Ovary (tissue), 10 donors: ENCODE measurements at places on chromosomes 7 and 10. TPM values are rescaled to one million over a fixed set of nuclear protein-coding genes. Genes with fewer than 3 reads are reported as not detected.

DNA sequence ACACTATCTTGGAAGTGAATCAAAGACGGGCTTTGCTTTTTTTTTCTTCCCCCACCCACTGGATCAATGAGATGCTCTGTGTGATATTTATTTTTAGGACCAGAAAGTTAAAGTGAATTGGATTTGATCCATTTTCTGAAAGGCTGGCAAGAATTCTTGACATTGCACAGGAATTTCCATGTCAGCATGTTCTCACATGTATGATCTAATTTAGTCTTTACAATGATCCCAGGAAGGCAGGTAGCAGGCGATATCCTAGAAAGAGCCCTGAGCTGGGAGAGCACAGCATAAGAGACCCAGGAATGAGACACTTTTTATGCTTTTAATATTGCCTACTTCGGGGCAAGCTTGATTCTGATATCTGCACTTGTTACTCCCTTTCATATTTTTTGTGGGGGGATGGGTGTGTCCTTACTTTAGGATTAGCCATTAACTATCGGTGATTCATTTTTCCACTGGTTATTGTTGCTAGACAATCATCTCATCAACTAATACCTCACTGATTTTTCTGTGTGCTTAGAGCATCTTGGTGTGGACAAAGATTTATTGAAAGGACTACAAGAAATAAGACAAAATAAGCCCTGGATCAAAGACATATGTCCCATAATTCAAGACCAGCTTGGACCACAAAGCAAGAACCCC lies 58.1 kb downstream of the NRP1 start:
- H3K4me1 ChIP-seq = peaks cover 16% of the 10 kb centered on the region
- peaks cover 2% of the 10 kb centered on the region for H3K27me3 ChIP-seq
- H3K4me3 ChIP-seq = no peak overlapping the region
- H3K36me3 ChIP-seq = no peaks in the 10 kb centered on the region

GRCh38 chr7:142806022-142806356 lies 35.2 kb downstream of the PRSS2 start:
- DNase-seq = no peak
- H3K27me3 ChIP-seq = no peaks in the 10 kb centered on the region
- H3K4me3 ChIP-seq = no peak overlapping the region
- H3K36me3 ChIP-seq = no peaks in the 10 kb centered on the region

The MSS51 gene
- 3.1 TPM for total RNA-seq

GRCh38 chr10:110919349-110919931 lies at the start of gene SHOC2:
SHOC2 (plus strand) TSS chr10:110919604; CDS start chr10:110964359, 44,755 bp downstream.
- peak within 1 kb of the TSS; percentile 86 for H3K27ac ChIP-seq
- H3K4me1 ChIP-seq = no peaks in the 10 kb centered on the region
- no peaks in the 10 kb centered on the region for H3K36me3 ChIP-seq
- H3K4me3 ChIP-seq = peak within 1 kb of the TSS; percentile 90

The MYH16 gene
- not detected for total RNA-seq

The GAD2 gene
- not detected for total RNA-seq

GRCh38 chr7:44193011-44193802 lies 4.0 kb upstream of the GCK start:
- H3K36me3 ChIP-seq = no peaks in the 10 kb centered on the region
- H3K27me3 ChIP-seq = no peaks in the 10 kb centered on the region
- no peak overlapping the region for H3K4me3 ChIP-seq
- H3K4me1 ChIP-seq = no peaks in the 10 kb centered on the region
- DNase-seq = no peak

DNA sequence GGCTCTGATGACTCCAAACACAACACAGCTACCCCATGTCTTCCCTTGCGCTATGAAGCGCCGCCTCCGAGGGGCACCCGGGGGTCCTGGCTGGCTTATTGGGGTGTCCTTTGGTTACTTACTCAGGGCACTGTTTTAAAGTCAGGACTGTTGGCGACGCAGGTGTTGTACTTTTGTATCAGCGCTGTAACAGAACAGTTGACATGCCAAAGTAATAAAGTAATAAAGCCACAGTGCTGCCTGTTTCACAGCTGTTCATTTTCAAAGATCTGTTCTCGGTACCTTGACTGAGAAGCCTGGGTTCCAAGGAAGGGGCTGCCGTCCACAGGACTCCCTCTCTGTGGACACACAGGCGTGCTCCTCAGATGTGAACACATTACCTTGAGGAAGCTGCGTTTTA lies 64.1 kb downstream of the WDR37 start:
- no peaks in the 10 kb centered on the region for H3K36me3 ChIP-seq
- H3K27ac ChIP-seq = no peak overlapping the region
- H3K4me1 ChIP-seq = no peaks in the 10 kb centered on the region
- H3K4me3 ChIP-seq = no peak overlapping the region

DNA sequence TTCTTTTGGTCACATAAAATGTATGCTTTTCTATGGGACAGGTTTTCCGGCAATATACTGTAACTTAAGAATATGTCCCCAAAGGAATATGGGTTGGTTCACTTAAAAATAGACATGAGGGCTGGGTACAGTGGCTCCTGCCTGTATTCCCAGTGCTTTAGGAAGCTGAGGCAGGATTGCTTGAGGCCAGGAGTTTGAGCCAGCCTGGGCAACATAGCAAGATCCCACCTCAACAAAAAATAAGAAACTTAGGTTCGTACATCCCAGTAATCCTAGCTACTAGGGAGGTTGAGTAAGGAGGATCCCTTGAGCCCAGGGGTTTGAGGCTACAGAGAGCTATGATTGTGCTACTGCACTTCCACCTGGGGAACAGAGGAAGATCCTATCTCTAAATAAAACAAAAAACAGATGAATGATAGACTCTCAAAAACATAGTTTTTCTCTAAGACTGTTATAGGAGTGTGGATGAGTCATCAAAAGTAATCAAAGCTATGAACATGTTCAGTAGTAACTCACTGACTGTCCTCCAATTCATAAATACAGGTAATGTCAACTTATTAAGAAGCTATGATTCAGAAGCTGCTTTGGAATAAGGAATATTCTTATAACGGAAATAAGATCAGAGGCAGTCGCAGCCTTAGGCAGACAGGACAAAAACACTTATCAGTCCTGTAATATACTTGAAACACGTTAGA lies 2.6 kb upstream of the SEC31B start:
- no peak for DNase-seq
- H3K36me3 ChIP-seq = no peaks in the 10 kb centered on the region
- no peaks in the 10 kb centered on the region for H3K27me3 ChIP-seq
